ENCODE measurements at places on chromosomes 5 and 9. TPM values are rescaled to one million over a fixed set of nuclear protein-coding genes. Genes with fewer than 3 reads are reported as not detected.

- no peaks in the 10 kb centered on the region for H3K27me3 ChIP-seq
- no peaks in the 10 kb centered on the region for H3K36me3 ChIP-seq
- peaks cover 2% of the 10 kb centered on the region for H3K4me1 ChIP-seq
- no peak overlapping the region for H3K27ac ChIP-seq
These were observed 76.1 kb upstream of the SAP30L start for GRCh38 chr5:154369682-154370081.

Gene GHR
- 4.7 TPM for total RNA-seq

GRCh38 chr5:9869616-9870288 is 239.6 kb upstream of the TAS2R1 start:
- H3K4me1 ChIP-seq, result no peaks in the 10 kb centered on the region
- H3K36me3 ChIP-seq, result no peaks in the 10 kb centered on the region
- H3K27ac ChIP-seq, result no peak overlapping the region
- no peak for DNase-seq
- H3K4me3 ChIP-seq, result no peak overlapping the region

Gene FAM219A
- total RNA-seq, result 8.5 TPM

- DNase-seq, result no peak
- no peaks in the 10 kb centered on the region for H3K27me3 ChIP-seq
- H3K4me1 ChIP-seq, result no peaks in the 10 kb centered on the region
- H3K36me3 ChIP-seq, result no peaks in the 10 kb centered on the region
These were observed 39.0 kb upstream of the AOPEP start for GRCh38 chr9:94687451-94687850.

- peak; percentile 1 for DNase-seq
- no peaks in the 10 kb centered on the region for H3K36me3 ChIP-seq
- no peak overlapping the region for H3K4me3 ChIP-seq
- H3K27ac ChIP-seq, result no peak overlapping the region
- H3K27me3 ChIP-seq, result no peaks in the 10 kb centered on the region
These were observed 2.9 kb upstream of the OR13C2 start for GRCh38 chr9:104608336-104608735.

DNA sequence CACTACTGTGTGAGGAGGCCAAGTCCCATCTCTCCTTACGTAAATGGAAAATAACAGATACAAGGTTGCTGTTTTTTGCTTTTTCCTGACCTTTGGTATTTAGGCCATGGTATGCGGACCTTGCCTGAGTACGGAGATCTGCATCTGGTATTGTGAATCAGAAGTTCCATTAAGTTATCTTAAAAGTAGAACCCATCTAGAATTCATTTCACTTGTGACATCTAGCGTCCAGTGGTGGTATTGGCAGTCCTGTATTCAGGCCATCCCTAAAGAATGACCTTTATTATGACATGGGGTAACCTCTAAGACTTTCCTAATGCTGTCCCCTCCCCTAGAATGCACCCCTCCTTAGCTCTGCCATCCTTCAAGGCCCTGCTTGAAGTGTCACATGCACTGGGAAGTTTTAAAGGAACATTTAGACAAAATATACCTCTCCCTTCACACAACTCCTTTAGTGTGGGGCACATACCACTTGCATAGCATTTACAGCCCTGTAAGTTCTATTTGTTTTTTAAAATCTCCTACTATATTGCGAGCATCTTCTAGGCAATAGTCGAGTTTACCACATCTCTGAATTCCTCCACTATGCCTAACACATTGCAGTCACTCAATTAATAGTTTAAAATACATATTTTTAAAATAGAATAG is 1.9 kb upstream of the SPDL1 start:
- H3K36me3 ChIP-seq, result no peaks in the 10 kb centered on the region
- H3K27me3 ChIP-seq, result no peaks in the 10 kb centered on the region
- H3K4me1 ChIP-seq, result no peaks in the 10 kb centered on the region
- DNase-seq, result peak; percentile 36
- H3K27ac ChIP-seq, result no peak overlapping the region

DNA sequence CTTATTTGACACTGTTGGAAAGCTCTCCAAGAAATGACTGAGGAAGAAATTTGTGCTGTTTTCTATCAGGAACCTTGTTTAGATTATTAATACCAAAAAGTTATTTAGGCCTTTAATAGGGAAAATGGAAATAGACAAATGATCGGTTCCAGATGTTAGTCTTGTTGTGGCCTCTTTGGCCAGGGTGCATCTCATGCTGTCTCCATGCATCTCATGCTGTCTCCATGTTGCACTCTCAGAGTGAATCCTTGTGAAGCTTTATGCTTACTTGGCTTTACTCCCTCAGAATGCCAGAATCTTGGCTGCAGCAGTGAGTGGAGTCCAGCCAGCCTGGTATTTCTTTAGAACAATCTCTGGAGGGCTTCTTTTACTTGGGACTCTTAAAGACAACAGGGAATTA is 185.5 kb downstream of the ARHGAP26 start:
- no peak overlapping the region for H3K4me3 ChIP-seq
- H3K27ac ChIP-seq, result no peak overlapping the region
- H3K36me3 ChIP-seq, result no peaks in the 10 kb centered on the region
- peak; percentile 70 for DNase-seq

- H3K4me3 ChIP-seq, result no peak overlapping the region
- no peak overlapping the region for H3K27ac ChIP-seq
- peaks cover 10% of the 10 kb centered on the region for H3K4me1 ChIP-seq
- H3K27me3 ChIP-seq, result no peaks in the 10 kb centered on the region
- peaks cover 14% of the 10 kb centered on the region for H3K36me3 ChIP-seq
These were observed 9.2 kb upstream of the GLE1 start for GRCh38 chr9:128495296-128495695.

DNA sequence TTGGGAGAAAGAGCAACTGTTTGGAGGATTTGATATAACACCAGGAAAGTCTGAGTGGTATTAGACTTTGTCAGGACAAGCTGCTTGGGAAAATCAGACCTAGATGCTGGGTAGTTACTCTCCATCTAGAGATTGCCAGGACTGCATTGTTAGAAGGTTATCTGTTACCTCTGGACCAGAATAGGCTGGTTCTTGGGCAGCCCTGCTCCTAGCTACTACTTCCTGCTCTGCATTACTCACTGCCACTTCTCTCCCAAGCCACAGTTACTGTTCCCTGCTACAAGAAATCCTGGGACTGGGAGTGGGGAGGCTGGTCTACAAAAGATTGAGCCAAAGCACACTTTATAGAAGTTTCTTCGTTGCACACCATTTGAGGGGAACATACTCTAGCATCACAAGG is 95.5 kb upstream of the KCNN2 start:
- H3K4me1 ChIP-seq, result no peaks in the 10 kb centered on the region
- no peaks in the 10 kb centered on the region for H3K36me3 ChIP-seq
- no peak overlapping the region for H3K27ac ChIP-seq

Gene STXBP1
- total RNA-seq, result 65.8 TPM

DNA sequence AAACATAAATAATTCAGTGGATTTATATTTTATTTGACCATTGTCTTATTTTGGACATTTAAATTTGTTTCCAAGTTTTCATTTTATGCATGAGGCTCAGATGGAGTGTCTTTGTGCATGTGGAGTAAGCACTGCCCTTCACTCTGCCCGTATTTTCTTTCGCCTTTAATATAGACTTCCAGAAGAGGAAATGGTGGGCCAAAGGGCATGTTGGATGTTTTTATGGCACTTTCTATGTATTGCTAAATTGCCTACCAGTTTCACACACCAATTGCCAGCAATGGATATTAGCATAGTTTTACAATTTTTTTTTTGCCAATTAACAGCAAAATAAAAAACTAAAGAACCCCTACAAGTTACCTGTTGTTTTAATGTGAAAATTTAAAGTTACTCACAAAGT is 38.4 kb downstream of the ZSWIM6 start:
- no peaks in the 10 kb centered on the region for H3K27me3 ChIP-seq
- no peak overlapping the region for H3K4me3 ChIP-seq
- H3K36me3 ChIP-seq, result no peaks in the 10 kb centered on the region
- no peak overlapping the region for H3K27ac ChIP-seq
- DNase-seq, result no peak

Gene TRAF1
- total RNA-seq, result 5.8 TPM

- no peak for DNase-seq
- H3K27ac ChIP-seq, result no peak overlapping the region
- no peaks in the 10 kb centered on the region for H3K27me3 ChIP-seq
- no peaks in the 10 kb centered on the region for H3K36me3 ChIP-seq
- no peaks in the 10 kb centered on the region for H3K4me1 ChIP-seq
These were observed 46.4 kb downstream of the ERMP1 start for GRCh38 chr9:5786370-5787127.

Gene KIF20A
- total RNA-seq, result 1.1 TPM

- H3K27me3 ChIP-seq, result no peaks in the 10 kb centered on the region
- H3K36me3 ChIP-seq, result no peaks in the 10 kb centered on the region
- DNase-seq, result no peak
- H3K27ac ChIP-seq, result no peak overlapping the region
- no peak overlapping the region for H3K4me3 ChIP-seq
These were observed 145.0 kb upstream of the PCA3 start for GRCh38 chr9:76619197-76619596.

Data from lung (tissue), 17 donors.